Activated T-helper 1 cell treated with anti-CD3 and anti-CD28 coated beads, Interleukin-2, amount 50 U/mL, for 16 hours (primary cell): ENCODE measurements at places on chromosomes 5 and 9.

GRCh38 chr5:2188137-2188536, 305.4 kb upstream of the IRX4 start:
- no peak for DNase-seq

DNA sequence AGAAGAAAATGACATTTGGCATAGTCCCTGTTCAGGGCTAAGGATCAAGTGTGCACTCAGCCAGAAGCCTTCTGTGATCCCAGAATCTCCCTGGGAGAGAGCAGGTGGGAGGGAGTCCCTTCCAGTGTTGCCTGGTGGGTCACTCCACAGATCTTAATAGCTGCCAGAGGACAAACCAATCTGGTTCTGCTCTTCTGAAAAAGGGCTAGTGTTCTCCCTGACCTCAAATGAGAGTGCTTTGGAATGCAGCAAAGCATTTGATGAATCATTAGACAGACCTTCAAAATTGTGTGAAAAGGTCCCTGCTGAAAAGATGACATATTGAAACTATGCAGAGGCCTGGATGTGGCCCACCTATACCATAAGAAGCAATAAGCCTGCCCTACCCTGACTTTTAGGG, 339.7 kb downstream of the TMEM232 start:
- DNase-seq: no peak

DNA sequence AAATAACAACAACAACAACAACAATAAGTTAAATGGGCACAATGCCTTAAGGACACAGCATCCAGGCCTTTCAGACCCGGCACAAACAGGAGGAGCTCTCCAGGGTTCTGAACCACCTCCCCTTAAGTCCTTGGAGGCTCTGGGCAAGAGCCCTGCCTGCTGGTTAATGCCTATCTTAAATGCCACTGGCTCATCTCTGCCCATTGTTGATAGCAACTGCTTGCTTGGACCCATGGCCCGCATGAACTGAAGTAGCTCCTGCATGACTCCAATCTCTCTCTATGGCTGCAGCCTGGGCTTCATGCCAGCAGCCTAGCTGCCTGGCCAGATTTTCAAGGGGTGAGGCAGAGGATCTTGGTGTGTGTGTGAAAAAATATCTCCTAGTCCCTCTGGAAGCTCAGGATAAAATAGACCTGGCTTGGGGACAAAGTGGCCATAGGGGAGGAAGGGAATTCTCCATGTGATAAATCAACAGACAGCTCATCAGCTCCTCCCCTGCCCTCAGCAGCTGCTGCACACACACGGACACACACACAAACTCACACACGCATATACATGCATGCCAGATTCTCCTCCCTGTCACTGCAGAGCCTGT, 27.4 kb downstream of the FAM219A start:
- DNase-seq: no peak

DNA sequence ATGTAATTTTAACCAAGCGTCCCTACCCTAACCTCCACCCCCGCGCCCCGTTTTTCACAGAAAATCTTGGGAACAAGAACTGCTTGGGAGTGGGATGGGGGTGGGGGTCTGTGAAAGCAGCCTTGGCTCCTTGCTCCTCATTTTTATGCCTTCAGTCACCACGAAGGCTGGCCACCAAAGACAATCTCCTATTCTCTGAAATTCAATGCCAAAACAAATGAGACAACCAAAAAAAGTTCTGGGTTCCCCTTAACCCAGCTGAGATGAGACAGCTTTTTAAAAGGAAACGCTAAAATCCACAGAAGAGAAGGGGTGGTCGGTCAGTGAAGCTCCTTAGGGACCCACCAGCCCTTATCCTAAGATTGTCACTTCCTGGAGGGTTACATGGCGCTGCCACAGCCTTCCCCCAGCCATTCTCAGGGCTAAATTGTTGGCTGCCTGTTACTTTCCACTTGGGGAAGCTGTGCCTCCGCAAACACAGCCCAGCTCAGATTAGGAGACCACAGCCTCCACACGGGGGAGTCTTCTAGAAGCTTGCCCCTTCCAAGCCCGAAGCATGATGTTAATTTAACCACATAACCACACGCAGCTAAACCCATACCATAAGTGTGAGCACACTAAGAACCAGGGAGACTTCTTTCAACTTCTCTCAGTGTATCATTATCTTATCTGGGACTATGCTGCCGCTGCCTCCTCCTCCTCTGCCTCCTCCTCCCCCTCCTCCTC, 136.3 kb downstream of the FOXD1 start:
- no peak for DNase-seq

- no peak for DNase-seq
These were observed 717 bp upstream of the NCS1 start for GRCh38 chr9:130171226-130172148.

- no peak for DNase-seq
These were observed 16.8 kb downstream of the ABCA1 start for GRCh38 chr9:104911032-104911607.

GRCh38 chr9:129383561-129384490, 205.8 kb upstream of the IER5L start:
- DNase-seq: peak; percentile 43

DNA sequence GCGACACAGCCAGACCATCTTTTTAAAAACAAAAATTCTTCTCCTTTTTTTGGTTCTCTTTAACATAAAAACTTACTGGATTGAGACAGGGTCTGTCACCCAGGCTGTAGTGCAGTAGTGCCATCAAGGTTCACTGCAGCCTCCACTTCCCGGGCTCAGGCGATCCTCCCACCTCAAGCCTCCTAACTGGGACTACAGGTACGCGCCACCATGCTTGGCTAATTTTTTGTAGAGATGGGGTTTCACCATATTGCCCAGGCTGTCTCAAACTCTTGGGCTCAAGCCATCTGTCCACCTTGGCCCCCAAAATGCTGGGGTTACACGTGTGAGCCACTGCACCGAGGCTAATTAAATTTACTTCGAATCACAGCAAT, 13.8 kb downstream of the HNRNPK start:
- no peak for DNase-seq

DNA sequence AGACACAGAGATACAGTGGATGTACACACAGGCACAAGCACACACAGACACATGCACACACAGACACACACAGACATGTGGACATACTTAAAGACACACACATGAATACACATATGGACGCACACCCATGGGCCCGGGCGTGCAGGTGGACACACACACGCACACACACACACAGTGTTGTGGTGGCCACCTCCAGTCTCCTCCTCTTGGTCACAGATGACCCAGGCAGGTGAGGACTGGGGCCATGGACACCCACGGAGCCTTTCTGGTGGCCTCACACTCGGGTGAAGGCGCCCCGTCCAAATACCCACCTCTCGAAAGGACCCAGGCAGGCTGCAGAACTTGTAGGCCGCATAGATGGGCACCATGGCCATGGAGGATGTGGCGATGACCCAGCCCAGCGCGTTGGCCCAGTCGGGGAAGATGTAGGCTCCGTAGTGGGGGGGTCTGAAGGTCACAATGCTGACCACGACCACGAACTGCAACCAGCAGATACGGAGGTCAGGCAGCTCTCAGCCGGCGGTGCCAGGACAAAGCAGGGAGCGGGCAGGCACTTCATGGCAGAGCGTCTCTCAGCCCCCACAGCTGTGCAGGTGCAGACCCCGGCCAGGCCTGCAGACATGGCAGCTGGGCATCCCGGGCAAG, 42.5 kb downstream of the SLC6A3 start:
- no peak for DNase-seq

DNA sequence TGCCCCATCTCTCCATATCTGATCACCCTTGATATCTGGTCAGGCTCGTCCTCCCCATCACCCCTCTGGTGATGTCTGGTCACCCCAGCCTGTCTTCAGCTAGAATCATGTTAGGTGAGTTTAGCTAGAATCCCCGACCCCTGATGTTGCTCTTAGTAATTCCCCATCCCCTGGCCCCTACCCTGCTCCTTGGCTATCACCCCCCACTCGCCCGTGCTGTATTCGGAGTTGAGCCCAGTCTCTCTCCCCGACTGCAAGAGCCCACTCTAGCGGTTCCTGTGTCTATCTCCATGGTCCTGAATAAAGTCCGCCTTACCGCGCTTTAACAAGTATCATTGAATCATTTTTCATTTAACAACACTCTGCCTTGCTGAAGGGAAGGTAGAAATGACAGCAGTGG, 33.7 kb downstream of the ADAMTS2 start:
- DNase-seq: no peak

GRCh38 chr9:131236761-131237160, 39.5 kb downstream of the FAM78A start:
- no peak for DNase-seq

- DNase-seq: no peak
These were observed 7.7 kb downstream of the TPM2 start for GRCh38 chr9:35682051-35682450.

GRCh38 chr9:116250891-116251290, 97.3 kb downstream of the PAPPA start:
- no peak for DNase-seq

DNA sequence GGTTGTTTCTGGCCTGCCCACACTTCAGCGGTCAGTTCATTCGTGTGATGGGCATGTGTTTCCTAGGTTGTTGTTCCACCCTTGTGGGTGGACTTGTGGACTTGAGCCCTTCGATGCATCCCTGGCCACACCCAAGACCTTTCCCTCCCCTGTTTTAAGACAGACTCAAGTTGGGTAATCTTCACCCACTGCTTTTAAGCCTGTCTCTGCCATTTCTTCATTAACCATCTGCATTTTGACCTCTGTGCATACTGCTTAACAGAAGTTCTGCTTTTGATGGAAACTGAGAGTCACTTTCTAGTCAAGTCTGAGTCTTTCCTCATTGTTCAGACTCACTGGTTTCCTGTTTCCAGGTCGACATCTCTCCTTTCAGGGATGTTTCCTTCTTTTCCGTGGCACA, 233.7 kb downstream of the ARHGEF28 start:
- DNase-seq: no peak

DNA sequence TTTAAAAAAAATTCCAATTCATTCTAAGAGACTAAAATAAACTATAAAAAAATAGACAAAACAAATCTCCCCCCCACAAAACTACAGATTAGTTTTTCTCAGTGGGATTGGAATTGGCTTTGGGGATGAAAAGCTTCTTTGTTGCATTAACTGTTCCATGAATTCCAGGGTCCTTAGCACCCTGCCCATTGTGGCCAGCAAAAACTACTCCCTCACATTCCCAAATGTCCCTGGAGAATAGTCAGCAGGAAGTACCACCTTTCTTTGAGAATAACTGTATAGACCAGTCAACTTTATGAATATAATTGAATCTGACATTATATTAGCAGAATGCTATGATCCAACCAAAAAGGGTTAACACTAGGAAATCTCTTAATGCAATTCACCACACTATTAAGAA, 147.9 kb downstream of the LPAR1 start:
- DNase-seq: no peak

GRCh38 chr5:17180864-17181723, 36.3 kb upstream of the BASP1 start:
- DNase-seq: no peak

DNA sequence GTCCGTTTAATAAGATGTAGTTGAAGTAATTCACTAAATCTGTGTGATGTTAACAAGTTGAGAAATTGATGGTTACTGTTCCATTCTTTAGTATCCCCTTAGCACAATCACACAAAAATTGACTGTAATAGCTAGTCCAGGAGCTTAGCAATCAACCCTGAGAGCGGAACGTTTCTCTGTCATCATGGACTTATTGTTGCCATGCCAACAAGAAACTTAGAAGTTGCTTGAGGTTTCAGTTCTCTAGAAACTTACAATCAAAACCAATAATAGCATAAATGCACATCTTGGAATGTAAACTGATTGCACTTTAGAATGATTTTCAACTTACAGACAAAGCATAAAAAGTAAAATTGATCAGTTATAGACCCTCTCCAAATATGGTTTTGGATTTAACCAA, 125.4 kb upstream of the ANKH start:
- DNase-seq: no peak

DNA sequence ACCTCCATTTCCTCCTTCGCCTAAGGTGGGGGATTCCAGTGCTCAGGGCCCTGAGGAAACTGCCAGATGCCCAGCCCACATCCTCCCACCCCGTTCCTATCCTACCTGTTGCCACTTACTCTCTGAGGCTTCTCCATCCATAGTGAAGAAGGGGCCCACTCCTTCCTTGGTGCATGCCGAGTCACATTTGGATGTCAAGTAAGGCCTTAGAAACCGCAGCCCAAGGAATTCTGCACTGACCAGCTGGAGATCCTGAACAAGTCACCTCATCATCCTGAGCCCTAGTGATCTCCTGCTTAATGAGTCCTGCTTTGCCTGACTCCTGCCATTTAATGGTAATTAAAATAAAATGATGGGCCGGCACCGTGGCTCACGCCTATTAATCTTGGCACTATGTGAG, 6.7 kb upstream of the TNIP1 start:
- DNase-seq: no peak

DNA sequence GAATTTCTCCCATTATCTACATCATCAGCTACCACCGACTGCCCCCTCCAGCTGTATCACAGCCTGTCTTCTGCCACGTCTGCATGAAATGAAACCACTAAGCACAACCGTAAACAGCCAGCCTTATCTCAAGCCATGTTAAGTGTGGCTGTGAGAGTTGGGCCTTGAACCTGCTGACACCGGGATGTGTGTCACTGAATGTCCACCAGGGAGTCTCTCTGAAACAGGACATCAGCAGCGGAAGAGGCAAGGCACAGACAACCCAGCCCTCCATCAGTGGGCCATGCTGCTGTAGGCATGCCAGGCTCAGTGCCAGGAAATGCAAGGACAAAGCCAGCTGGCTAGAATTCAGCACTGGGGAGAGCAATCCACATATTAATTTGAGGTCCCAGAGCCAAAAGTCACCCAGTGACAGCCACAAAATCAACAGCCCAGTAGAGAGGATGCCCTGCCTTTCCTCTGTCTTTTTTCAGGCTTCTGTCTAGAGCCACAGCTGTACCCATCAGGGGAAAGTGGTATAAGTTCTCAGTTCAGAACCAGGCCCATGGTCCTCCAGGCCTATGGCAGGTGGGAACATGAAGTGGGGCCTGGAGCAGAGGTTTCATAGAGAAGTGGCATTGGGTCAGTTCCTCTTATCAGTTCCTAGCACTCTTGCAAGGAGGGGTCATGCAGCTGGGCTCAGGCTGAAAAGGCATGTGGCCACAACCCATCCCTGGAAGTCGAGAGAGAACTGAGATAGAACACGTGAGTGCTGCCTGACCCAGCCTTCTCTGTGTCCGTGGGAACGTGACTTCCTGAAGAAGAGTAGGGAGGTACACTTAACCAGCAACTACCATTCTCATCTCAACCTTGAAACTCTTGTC, 199.4 kb downstream of the ESM1 start:
- DNase-seq: no peak
